ENCODE measurements at places on chromosomes 3 and 15.

GRCh38 chr15:25714538-25714840 is 148.6 kb downstream of the ATP10A start:
- no peak for DNase-seq

- no peak for DNase-seq
Measured at GRCh38 chr15:31342781-31343626, 16.4 kb downstream of the KLF13 start.

DNA sequence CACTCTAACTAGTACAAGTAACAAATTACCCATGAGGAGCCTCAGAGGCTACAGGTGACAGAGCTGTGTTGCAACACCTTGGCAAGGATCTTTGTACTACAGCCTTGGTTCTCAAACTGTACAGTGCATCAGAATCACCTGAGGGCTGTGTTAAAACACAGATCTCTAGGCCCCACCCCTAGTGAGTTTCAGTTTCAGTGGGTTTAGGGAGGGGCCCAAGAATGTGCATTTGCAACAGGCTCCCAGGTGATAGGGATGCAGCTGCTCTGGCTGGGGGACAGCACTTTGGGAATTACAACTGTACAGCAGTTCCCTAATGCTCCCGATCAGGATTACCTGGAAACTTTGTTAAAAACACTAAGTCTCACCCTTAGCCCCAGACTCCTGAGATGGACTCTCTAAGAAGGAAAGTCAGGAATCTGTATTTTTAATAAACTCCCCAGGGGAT is 66.1 kb upstream of the NR2F2 start:
- DNase-seq, result no peak

GRCh38 chr3:196016485-196016884 is 65.4 kb downstream of the TFRC start:
- peak; percentile 58 for DNase-seq

- DNase-seq, result no peak
Measured at GRCh38 chr15:71660501-71660900, 149.9 kb upstream of the NR2E3 start.

Measured in suppressor macrophage treated with lipopolysaccharide for 1 hour (primary cell).